ENCODE measurements at places on chromosomes 6 and 20.
A peak's percentile ranks its signal among the peaks of the same experiment; 100 is the strongest.

DNA sequence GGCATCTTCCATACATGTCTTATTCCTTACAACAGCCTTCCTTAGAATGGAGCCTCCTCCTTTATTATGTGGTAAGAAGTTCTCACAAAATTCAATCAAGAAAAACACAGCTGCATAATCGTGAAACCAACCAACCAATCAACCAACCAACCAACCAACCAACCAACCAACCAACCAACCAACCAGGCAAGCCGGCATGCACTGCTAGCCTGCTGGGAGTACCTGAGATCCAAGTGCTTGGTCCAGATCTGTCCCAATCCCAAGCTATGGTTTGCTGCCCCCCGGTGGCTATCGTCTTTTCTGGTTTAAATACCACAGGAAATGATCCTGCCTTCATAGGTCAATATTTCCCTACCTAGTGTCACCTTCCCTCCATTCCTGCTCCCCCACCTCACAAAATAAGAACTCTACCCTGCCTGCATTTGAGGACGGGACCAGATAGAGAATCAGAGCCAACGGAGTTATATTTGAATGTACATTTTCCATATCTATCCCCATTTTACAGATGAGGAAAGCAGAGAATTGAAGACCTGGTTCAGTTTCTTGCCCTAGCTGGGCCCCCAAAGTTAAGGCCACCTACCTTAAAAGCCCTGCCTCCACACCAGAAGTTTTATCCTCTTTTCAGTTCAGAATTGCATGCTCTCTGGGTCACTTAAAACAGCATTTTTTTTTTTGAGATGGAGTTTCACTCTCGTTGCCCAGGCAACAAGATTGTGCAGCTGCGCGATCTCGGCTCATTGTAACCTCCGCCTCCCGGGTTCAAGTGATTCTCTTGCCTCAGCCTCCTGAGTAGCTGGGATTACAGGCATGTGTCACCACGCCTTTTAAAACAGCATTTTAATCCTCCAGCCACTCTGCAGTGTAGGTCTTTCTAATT is 27.1 kb downstream of the RAB44 start:
- DNase-seq, result peak; percentile 89

DNA sequence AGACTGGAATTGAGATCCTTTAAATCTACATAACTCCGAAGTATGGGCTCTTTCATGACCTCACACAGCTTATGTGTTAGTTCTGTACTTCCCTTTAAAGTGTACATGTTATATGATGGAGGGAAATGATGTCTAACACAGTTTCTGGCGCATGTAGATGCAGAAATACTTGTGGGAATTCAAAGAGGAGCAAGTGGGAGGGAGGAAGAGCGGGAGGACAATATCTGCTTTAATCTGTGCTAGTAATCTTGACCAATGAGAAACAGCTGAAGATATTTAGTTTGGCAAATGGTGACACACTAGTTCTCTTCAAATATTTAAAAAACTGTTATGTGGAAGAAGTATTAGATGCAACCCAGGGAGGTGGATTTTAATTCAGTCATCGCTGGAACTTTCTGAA is 62.9 kb upstream of the PLEKHG1 start:
- no peak for DNase-seq

DNA sequence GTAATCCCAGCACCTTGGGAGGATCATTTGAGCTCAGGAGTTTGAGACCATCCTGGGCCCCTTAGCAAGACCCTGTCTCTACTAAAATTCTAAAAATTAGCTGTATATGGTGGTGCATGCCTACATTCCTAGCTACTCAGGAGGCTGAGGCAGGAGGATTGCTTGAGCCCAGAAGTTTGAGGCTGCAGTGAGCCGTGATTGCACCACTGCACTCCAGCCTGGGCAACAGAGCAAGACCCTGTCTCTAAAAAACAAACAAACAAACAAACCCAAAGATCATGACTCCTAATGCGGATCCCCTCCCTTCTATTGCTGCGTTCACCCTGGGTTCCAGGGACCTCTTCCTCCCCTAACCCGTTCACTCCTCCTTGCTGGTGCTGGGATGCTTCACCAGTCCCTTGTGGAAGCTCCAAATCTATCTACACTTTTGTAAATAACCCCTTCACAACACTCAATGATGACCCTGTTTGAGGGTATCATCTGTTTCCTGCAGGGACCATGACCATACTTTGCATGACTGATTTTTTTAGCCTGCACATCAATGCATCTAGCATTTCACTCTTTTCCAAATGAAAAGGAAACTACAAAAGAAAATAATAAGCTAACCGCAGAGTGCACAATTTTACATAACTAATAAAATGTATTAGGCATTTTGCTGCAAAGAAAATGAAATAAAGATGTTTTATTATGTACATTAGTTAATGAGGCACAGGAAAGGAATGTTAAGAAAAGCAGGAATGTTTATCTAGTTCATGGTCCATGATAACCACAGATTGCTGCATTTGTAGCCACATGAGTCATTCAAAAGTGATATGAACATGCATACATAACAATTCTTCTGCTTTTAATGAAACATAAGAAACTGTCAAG is 30.5 kb upstream of the IPCEF1 start:
- DNase-seq, result no peak

DNA sequence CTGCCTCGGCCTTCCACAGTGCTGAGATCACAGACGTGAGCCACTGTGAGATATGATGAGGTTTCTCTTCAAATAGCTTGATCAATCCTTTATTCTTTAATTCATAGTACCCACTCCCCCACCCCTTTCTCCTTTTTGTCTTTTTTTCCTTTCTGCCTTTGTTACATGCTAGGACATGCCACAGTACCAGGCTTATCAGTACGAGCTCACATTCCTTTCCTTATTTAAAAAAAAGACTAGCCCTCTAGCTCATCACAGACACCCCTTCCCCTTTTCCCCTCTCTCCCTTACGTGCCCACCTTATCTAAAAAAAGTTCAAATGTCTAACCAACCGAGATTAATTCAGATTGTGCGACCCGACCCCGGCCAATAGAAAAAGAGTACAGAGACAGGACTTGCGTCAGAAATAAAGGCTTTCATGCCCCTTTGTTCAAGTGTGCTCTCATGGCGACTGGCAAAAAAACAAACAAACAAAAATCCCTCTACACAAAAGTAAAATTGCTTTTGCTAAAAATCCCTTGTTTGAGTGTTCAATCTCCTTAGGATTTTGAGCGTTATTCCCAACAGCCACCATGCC is 49.2 kb downstream of the MRAP2 start:
- no peak for DNase-seq

- no peak for DNase-seq
These were observed 2.8 kb downstream of the KCNQ5 start for GRCh38 chr6:72624557-72625160.

GRCh38 chr6:26359765-26360164 is 5.2 kb upstream of the BTN3A2 start:
- DNase-seq, result no peak

DNA sequence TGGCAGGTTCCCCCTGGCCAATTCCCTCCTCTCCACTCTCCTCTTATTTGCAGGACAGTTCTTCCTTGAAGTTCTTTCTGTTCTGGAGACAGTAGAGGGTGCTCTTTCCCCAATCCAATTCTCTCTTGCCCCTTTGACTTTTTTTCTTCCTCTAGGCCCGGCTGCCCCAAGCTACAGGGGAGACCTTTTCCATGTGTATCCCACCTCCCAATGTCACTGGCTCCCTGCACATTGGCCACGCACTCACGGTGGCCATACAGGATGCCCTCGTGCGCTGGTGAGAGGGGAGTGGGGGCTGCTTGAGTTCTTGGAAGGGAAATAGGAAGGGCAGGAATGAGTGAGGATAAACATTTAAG is 1.5 kb downstream of the VARS2 start:
- DNase-seq, result peak; percentile 31

DNA sequence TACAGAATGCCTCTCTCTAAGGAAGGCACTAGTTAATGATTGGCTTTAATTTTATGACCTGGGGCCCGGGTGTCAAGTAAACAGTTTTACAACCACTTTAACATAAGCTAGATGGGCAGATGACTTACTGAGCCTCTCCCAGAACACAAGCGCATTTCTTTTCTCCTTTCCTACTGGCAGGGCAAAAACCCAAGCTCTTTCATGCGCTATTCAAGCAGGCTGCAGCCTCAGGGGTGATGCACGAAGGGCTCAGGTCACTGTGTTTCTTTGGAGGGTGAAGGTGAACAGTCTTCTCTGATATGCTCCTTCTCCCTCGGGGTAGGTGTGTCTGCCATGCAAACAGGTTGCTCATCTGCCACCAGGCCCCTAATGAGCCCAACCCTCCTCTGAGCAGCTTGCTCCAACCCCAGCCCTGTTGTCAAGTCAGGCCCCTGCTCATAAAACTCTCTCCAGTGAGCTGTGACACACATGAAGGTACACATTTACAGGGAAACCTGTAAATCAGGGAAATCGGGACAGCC is 73.5 kb upstream of the CDH4 start:
- DNase-seq, result no peak

- DNase-seq, result peak; percentile 44
These were observed 2.6 kb upstream of the ZBP1 start for GRCh38 chr20:57622579-57623381.

- no peak for DNase-seq
These were observed 101.1 kb downstream of the CDK19 start for GRCh38 chr6:110714143-110714542.

- no peak for DNase-seq
These were observed 186.1 kb downstream of the BMP2 start for GRCh38 chr20:6953611-6954010.

DNA sequence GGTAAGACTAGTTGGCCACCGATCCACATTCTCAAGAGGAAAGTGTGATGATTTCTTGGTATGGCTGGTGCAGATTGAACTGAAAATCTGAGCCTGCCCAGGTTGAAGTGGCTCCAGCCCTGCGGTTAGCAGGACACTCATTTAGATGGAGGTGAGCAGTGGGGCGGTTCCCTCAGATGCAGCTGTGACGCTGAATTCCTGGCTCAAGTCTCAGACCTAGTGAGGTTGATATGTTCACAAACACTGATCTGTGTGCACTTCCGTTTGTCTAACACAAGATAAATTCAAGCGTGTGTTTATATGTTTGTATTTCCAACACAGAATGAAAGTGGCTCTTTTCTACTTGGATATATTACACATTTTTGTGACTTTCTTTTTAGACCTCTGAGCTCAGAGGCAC is 83.4 kb upstream of the FRMD1 start:
- no peak for DNase-seq

- DNase-seq, result no peak
These were observed 20.3 kb downstream of the CCDC167 start for GRCh38 chr6:37479266-37479854.

DNA sequence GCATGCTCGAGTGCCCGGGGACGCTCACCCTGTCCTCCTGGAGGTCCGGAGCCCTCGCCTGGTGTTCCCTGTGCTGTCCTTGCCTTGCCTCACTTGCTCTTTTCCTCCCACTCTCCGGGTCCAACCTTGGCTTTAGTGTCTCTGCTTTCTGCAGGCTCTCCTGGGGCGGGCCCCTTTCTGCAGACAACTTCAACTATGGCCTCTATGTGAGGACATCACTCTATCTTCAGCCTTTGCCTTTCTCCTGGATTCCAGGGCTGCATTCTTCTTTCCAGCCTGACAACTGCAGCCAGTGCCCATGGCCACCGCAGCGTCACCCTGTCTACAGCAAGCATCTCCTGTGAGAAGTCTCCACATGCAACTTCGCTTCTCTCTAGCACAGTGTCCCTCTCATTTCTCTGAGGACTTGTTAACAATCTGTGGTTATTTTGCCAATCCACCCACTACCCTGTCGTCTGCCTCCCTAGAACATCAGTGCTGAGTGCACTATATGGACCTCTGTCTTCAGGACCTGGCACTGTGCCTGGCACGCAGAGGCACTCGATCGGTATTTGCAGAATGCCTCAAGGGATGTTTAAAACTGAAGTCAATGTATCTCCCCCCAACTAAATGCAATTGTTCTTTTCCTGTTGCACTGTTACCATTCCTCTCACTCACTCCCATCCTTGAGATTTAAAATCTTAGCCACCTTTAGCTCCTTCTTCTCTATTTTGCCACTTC is 35.9 kb downstream of the FOXC1 start:
- no peak for DNase-seq

DNA sequence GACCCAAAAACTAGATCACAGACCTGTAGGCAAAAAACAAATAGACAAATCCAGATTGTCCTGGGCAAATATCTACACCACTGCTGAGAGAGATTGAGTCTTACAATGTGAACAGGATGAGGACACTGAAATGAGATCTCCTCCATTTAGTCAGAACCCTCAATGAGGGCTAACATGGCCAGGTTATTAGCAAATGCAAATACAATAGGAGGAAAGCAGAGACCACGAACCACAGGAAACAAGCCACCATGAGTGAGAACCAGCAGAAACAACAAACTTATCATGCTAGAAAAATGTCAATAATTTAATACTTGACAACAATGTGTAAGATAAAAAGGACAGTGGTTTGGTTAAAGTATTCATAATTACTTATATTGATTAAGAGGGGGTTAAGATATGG is 162.8 kb downstream of the SYNE1 start:
- no peak for DNase-seq

- DNase-seq, result peak; percentile 28
These were observed 41.5 kb upstream of the KCNQ5 start for GRCh38 chr6:72580281-72580940.

GRCh38 chr6:157989541-157990289 is 8.1 kb downstream of the SYNJ2 start:
- DNase-seq, result peak; percentile 78

DNA sequence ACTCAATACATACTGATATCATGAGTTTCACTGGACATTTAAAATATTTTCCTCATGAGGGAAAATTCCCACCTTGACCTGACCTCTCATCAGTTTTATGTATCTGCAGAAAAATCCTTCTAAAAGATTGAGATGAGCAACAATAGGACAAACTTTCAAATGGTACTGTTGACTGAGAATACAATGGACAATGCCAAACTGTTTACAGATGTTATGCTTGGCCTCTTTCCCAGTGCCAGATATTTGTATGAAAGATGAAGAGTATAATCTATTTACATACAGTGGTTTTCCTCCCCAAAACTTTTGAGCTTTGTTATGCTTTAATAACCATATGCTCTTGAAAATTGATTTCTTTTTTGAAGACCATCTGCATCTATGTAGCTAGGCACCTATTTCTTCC is 245.1 kb upstream of the RSPO3 start:
- DNase-seq, result no peak

DNA sequence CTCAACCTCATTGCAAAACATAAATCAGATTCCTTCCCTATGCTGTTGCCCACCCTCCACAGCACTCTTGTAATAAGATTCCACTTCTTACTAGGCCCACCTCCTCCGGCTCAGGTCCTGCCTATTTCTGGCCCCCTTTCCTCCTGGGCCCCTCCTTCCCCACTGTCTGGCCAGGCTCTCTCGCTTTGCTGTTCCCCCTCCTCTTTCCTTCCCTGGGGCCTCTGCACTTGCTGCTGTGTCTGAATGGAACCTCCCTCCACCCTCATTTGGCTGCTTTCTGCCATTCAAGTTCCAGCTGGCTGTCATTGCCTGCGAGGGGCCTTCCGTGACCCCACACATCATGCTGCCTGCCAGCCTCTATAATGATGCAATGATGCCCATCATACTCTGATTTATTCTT is 38.9 kb downstream of the ARHGAP40 start:
- DNase-seq, result no peak

- DNase-seq, result no peak
These were observed 58.7 kb upstream of the SULF2 start for GRCh38 chr20:47843886-47844567.

- DNase-seq, result no peak
These were observed 189.9 kb upstream of the GMDS start for GRCh38 chr6:2435323-2435722.

- no peak for DNase-seq
These were observed 148.1 kb downstream of the CEBPB start for GRCh38 chr20:50338479-50339391.
